Activated CD4-positive, alpha-beta memory T cell treated with anti-CD3 and anti-CD28 coated beads, Interleukin-2, amount 10 ng/mL, durations not matched to agents 7 days and 5 days (primary cell): ENCODE measurements at places on chromosomes 6 and 20. TPM values are rescaled to one million over a fixed set of nuclear protein-coding genes. Genes with fewer than 3 reads are reported as not detected.

GRCh38 chr6:9204171-9204570 is 768.8 kb upstream of the SLC35B3 start:
- no peak overlapping the region for H3K27ac ChIP-seq
- DNase-seq = no peak
- H3K36me3 ChIP-seq = no peaks in the 10 kb centered on the region
- H3K4me1 ChIP-seq = no peaks in the 10 kb centered on the region
- no peaks in the 10 kb centered on the region for H3K27me3 ChIP-seq
- H3K4me3 ChIP-seq = no peak overlapping the region

- H3K27ac ChIP-seq = no peak overlapping the region
- H3K36me3 ChIP-seq = no peaks in the 10 kb centered on the region
- H3K4me1 ChIP-seq = no peaks in the 10 kb centered on the region
- no peak overlapping the region for H3K4me3 ChIP-seq
These were observed 70.2 kb upstream of the BEND3 start for GRCh38 chr6:107185391-107185970.

- DNase-seq = no peak
- H3K4me3 ChIP-seq = no peak overlapping the region
- H3K27ac ChIP-seq = no peak overlapping the region
- peaks cover 41% of the 10 kb centered on the region for H3K36me3 ChIP-seq
These were observed 147.1 kb downstream of the PREX1 start for GRCh38 chr20:48680650-48681049.

DNA sequence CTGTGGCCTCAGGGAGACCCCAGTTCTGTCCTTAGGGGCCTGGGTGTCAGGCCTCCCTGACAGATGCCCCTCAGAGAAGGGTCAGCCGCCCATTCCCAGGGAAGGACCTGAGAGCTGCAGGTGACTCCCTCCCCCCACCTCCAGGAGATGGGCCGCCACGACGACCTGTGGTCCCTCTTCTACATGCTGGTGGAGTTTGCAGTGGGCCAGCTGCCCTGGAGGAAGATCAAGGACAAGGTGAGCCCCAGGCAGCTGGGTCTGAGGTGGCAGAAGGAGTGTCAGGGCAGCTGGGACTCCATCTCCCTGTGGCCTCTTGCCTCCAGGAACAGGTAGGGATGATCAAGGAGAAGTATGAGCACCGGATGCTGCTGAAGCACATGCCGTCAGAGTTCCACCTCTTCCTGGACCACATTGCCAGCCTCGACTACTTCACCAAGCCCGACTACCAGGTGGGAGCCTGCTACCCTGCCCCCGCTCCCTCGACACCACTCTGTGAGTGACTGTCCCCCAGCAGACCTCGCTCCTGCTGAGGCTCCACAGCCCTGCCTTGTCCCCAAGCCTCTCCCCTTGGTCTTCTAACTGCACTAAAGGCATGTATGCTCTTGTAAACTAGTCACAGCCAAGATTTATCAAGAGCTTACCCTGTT is 12.2 kb downstream of the TTBK1 start:
- no peaks in the 10 kb centered on the region for H3K36me3 ChIP-seq
- peaks cover 22% of the 10 kb centered on the region for H3K27me3 ChIP-seq
- no peak for DNase-seq
- no peak overlapping the region for H3K27ac ChIP-seq
- peaks cover 23% of the 10 kb centered on the region for H3K4me1 ChIP-seq

- peaks cover 20% of the 10 kb centered on the region for H3K4me1 ChIP-seq
- peaks cover 10% of the 10 kb centered on the region for H3K36me3 ChIP-seq
- DNase-seq = no peak
These were observed 72.6 kb downstream of the ARID1B start for GRCh38 chr6:156849806-156850205.

GRCh38 chr20:35561268-35561667 is 19.4 kb downstream of the ERGIC3 start:
- H3K27me3 ChIP-seq = no peaks in the 10 kb centered on the region
- no peaks in the 10 kb centered on the region for H3K4me1 ChIP-seq
- no peak overlapping the region for H3K27ac ChIP-seq
- no peak for DNase-seq
- H3K4me3 ChIP-seq = no peak overlapping the region
- peaks cover 8% of the 10 kb centered on the region for H3K36me3 ChIP-seq

- H3K4me1 ChIP-seq = peaks cover 23% of the 10 kb centered on the region
- H3K4me3 ChIP-seq = no peak overlapping the region
- H3K36me3 ChIP-seq = peaks cover 9% of the 10 kb centered on the region
- peak overlapping the region; percentile 70 for H3K27ac ChIP-seq
- no peaks in the 10 kb centered on the region for H3K27me3 ChIP-seq
These were observed 28.8 kb upstream of the CCND3 start for GRCh38 chr6:41970436-41970846.

DNA sequence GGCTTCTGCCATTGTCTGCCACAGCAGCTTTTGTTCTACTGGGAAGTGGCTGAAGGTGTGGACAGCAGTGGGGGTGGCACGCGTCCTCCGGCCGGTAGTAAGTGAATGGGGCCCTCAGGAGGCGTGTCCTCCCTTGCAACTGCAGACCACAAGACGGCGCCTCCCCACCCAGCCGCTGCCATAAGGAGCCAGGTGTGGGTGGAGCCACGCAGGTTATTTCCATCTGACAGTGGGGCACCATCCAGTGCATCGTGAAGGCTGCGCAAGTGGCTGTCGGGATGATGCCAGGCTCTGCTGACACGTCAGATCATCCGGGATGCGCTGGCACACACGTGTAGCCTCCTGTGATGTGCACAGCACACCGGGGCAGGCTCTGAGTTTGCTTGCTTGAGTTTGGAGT is 379.7 kb downstream of the CDH4 start:
- H3K4me3 ChIP-seq = no peak overlapping the region
- H3K27me3 ChIP-seq = no peaks in the 10 kb centered on the region
- no peaks in the 10 kb centered on the region for H3K36me3 ChIP-seq

- no peak overlapping the region for H3K27ac ChIP-seq
- no peaks in the 10 kb centered on the region for H3K4me1 ChIP-seq
- H3K4me3 ChIP-seq = no peak overlapping the region
- DNase-seq = no peak
These were observed 40.3 kb upstream of the OGFRL1 start for GRCh38 chr6:71248306-71248765.

DNA sequence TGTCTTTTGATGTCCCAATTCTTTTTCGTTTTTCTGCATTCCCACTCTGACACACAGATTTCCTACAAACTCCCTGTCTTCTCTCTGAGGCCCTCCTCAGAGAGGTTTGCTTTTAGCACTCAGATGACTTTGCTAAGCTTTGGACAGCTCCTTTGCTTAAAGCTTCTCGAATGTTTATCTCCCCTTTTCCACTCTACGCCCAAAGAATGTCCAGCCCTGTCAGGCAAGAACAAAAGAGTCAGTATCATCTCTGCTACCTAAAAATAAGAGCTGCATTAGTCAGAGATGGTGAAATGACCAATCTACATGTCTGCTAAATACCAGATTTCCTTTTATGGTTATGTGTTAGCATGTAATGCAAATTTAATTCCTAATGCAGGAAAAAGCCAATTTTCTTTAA is 56.8 kb downstream of the PREP start:
- DNase-seq = no peak
- no peak overlapping the region for H3K27ac ChIP-seq
- H3K4me3 ChIP-seq = no peak overlapping the region
- peaks cover 55% of the 10 kb centered on the region for H3K36me3 ChIP-seq
- no peaks in the 10 kb centered on the region for H3K4me1 ChIP-seq

GRCh38 chr6:170284866-170285469 is 5.9 kb downstream of the DLL1 start:
- H3K27ac ChIP-seq = no peak overlapping the region
- H3K36me3 ChIP-seq = peaks cover 5% of the 10 kb centered on the region
- H3K27me3 ChIP-seq = peaks cover 51% of the 10 kb centered on the region
- no peak overlapping the region for H3K4me3 ChIP-seq

DNA sequence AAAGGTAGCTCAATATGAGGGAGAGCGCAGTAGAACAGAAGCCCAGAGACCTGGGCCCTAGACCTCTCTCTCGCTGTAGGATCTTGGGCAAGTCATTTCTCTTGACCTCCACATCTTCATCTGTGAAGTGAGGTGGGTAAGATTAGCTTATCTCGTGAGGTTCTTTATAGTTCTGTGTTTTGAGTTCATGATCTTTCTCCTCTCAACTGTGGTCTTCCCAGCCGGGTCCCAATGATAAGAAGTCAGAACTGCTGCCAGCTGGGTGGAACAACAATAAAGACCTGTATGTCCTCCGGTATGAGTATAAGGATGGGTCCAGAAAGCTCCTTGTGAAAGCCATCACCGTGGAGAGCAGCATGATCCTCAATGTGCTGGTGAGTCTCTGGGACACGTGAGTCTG is 6.9 kb downstream of the PSMF1 start:
- peak overlapping the region; percentile 12 for H3K27ac ChIP-seq
- H3K27me3 ChIP-seq = no peaks in the 10 kb centered on the region
- no peak overlapping the region for H3K4me3 ChIP-seq
- H3K4me1 ChIP-seq = peaks cover 54% of the 10 kb centered on the region
- DNase-seq = no peak

DNA sequence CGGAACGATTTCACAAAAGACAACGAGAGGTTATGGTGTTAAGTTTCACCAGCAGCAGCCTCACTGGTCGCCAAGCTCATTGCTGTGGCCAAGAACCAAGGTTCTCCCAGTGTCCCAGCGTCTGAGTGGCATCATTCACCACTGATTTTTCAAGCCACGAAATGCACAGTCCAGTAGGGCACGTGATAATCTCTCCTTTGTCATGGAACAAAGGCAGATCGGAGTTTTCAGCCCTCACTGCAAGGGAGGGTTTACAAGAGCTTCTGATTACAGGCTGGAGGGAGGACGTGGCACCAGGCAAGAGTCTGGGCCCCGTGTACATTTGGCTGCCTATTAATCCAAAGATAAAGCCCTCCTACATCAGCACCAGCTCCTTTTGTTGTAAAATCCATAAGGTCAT is 2.0 kb downstream of the CD24 start:
- no peak overlapping the region for H3K27ac ChIP-seq
- peaks cover 59% of the 10 kb centered on the region for H3K27me3 ChIP-seq
- DNase-seq = no peak

DNA sequence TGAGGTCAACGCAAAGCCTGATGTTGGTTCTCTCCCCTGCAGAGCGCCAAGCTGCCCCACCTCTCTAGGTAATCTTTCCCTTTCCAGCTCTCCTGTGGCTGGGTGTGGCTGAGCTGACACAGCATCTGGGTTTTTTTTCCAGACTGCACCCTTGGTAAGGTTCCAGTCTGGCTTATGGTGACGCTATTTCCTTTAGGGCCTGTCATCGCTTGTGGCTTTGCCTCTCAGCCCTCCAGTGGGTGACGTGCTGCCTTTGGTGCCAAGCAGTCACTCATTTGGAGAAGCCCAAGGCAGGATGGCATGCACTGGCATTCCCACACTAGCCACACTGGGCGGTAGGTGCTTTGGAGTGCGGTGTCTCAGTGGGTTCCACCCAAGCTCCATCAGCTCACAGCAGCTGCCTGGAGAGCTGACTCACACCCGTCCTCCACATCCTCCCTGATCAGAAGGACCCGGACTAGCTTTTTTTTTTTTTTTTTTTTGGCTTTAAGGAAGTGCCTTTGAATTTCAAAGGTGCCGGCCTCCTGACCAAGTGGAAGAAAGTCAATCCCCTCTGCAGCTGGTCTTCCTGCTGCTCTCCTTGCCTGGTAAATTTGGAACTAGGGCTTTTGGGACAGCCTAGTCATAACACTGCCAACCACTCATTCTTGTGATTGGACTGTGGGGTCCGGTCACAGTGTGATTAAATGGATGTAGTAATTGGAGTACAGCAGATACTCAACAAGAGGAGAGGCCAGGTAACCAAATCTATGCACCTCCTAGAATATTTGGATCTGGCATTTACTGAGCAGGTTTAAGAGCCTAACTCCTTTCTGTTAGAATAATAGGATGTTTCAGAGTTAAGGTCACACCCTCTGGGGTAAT is 153.6 kb downstream of the CD83 start:
- peaks cover 34% of the 10 kb centered on the region for H3K4me1 ChIP-seq
- peak overlapping the region; percentile 78 for H3K27ac ChIP-seq
- H3K27me3 ChIP-seq = no peaks in the 10 kb centered on the region
- H3K36me3 ChIP-seq = peaks cover 10% of the 10 kb centered on the region

DNA sequence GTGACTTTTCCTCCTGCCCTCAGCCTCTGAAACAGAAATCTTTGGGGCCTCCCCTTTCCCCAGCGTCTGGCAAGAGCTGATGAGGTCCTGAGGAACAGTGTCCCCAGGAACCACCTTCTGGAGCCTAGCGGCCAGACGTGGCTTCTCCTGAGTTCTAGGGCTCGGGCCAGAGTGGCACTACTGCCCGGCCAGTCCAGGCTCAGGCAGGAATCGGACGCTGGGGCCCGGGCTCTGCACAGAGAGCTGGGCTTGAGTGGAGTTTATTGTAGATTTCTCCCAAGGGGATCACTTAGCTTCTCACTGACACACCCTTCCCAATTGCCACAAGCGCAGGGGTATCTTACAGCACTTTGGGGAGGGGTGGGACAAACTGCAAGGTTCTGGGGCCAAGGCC is 20.2 kb downstream of the SDCBP2 start:
- no peak overlapping the region for H3K4me3 ChIP-seq
- no peaks in the 10 kb centered on the region for H3K27me3 ChIP-seq
- no peak for DNase-seq
- H3K4me1 ChIP-seq = peaks cover 2% of the 10 kb centered on the region
- H3K27ac ChIP-seq = no peak overlapping the region

GRCh38 chr6:106197441-106197840 is 111.3 kb downstream of the PRDM1 start:
- H3K4me1 ChIP-seq = peaks cover 56% of the 10 kb centered on the region
- peak overlapping the region; percentile 51 for H3K27ac ChIP-seq
- no peak overlapping the region for H3K4me3 ChIP-seq
- no peaks in the 10 kb centered on the region for H3K27me3 ChIP-seq

- peaks cover 3% of the 10 kb centered on the region for H3K4me1 ChIP-seq
- no peak overlapping the region for H3K4me3 ChIP-seq
- no peak for DNase-seq
- no peaks in the 10 kb centered on the region for H3K36me3 ChIP-seq
- no peak overlapping the region for H3K27ac ChIP-seq
- peaks cover 8% of the 10 kb centered on the region for H3K27me3 ChIP-seq
These were observed 151.0 kb upstream of the RPS6KA2 start for GRCh38 chr6:166778046-166778445.

DNA sequence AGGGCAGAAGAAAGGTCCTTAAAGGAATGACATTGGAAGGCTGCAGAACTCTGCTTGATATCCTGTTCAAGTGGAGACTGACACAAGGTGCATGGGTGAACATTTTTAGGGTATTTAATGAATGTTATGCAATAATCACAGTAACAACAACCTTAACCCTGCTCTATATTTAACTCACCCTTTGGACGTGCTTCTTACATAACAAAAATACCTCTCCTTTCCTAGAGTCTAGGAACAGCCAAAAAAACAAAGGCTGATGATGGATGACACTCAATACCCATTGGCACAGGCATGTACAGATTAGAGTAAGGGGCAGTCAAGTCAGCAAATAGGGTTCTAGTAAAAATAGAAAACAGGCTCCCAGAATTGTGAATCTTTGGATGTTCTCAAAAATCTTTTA is 30.6 kb downstream of the ROS1 start:
- DNase-seq = no peak
- peaks cover 11% of the 10 kb centered on the region for H3K27me3 ChIP-seq
- H3K36me3 ChIP-seq = no peaks in the 10 kb centered on the region
- no peak overlapping the region for H3K27ac ChIP-seq

- no peaks in the 10 kb centered on the region for H3K4me1 ChIP-seq
- peak; percentile 52 for DNase-seq
- no peaks in the 10 kb centered on the region for H3K27me3 ChIP-seq
- H3K36me3 ChIP-seq = peaks cover 14% of the 10 kb centered on the region
- no peak overlapping the region for H3K4me3 ChIP-seq
- H3K27ac ChIP-seq = no peak overlapping the region
These were observed 44.4 kb downstream of the DTD1 start for GRCh38 chr20:18632196-18632789.

The C6orf141 gene
- 0.48 TPM for total RNA-seq

The GRM1 gene
- not detected for total RNA-seq

The MAP3K4 gene
- total RNA-seq = 50.6 TPM

The DEFB124 gene
- total RNA-seq = not detected

The TRIM40 gene
- not detected for total RNA-seq

The MOG gene
- total RNA-seq = not detected

The GFOD1 gene
- total RNA-seq = 3.0 TPM

The GFRAL gene
- total RNA-seq = not detected

The SH3BGRL2 gene
- 0.35 TPM for total RNA-seq

The SOD2 gene
- total RNA-seq = 76.5 TPM

The CD40 gene
- 0.88 TPM for total RNA-seq
